ENCODE measurements at places on chromosomes 7 and 10.
A peak's percentile ranks its signal among the peaks of the same experiment; 100 is the strongest.

DNA sequence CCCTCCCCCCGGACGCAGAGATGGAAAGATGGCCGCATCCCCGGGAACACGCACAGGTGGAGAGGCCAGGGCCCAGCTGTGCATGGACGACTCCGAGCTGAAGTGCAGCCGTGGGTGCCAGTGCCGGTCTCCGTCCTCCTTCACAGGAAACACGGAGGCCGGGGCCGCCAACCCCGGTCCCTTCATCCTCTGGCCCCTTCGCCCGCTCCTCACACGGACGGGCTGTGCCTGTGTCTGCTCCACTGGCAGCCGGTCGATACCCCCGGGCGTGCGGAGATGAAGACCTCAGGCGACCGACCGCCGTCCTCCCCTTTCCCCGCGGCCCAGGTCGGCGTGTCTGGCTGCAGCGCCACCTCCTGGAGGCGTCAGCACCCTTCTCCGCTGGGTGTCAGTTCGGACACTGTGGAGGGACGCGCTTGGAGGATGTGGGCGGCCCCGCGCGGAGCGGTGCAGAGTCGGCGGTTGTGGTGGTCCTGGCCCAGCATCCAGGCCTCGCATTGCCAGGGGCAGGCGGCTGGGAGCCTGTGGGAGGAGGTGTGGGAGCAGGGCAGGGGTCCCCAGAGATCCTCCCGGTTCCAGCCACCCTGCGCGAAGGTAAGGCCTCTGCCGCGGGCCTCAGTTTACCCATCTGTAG is 9.9 kb downstream of the ZNF511 start:
- peak; percentile 54 for DNase-seq

GRCh38 chr10:48187126-48187525 is 87.4 kb downstream of the FRMPD2 start:
- DNase-seq: no peak

- no peak for DNase-seq
These were observed 72.9 kb downstream of the NPY start for GRCh38 chr7:24356718-24357386.

DNA sequence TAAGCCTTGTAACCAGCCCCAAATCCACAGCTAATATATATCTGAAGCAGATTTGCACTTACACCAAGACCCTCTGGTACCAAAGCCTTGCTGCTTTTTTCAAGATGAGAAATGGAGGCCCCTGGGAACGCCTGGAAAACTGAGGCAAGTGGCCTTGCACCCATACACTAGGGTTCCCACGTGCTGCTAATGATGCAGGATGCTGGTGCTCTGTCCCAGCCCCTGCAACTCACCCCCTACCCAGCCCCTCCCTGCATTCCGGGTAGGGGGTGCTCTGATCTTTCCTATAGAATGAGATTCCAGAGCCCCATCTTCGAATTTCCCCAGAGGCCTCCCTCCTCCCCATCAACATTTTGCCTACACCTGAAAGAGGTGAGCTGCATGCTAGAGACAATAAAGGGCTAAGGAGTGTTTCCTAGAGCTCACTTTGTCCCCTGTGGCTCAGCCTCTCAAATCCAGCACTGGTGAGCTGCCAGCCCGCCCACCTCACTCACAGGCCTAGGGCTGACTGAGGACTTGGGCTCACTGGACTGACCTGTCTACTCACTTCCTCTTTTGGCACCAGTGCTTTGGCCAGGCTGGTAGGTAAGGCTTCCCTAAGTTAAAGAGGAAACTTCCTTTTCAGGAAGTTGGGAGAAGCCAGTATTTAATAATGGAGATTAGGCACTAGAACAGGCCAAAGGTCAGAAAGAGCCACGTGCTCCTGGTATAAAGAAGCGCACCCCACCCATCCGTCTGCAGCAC is 9.8 kb downstream of the RBP4 start:
- DNase-seq: no peak

GRCh38 chr10:2891073-2891769 is 176.1 kb upstream of the PFKP start:
- DNase-seq: no peak

Measured in stimulated activated CD8-positive, alpha-beta memory T cell treated with anti-CD3 and anti-CD28 coated beads, Interleukin-12 subunit alpha, Interleukin-12 subunit beta, amount 100 ng/mL, for 1 hour (primary cell).